IMR-90 (cell line): ENCODE measurements at places on chromosomes 1 and 21. TPM values are rescaled to one million over a fixed set of nuclear protein-coding genes. Genes with fewer than 3 reads are reported as not detected.
A peak's percentile ranks its signal among the peaks of the same experiment; 100 is the strongest.

- no peaks in the 10 kb centered on the region for H3K27me3 ChIP-seq
- no peak for DNase-seq
- H3K27ac ChIP-seq: no peak overlapping the region
- H3K4me3 ChIP-seq: no peak overlapping the region
- peaks cover 3% of the 10 kb centered on the region for H3K4me1 ChIP-seq
- no peaks in the 10 kb centered on the region for H3K36me3 ChIP-seq
These were observed 56.5 kb downstream of the HHAT start for GRCh38 chr1:210385228-210385627.

DNA sequence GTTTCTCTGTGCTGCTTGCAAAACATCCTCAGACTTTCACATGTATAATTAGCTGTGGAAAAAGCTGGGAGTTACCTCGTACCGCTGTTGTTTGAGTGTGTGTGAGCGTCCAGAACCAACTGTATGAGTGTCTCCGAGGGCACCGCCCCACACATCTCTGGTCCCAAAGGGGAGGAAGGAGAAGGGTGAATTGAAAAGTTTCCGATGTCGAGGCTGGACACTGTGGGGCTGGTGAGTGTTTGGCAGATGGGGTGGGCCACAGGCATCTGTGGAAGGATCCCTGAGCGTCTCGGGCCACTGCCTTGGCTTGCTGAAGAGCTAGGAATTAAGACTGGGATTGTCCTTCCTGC, 1.2 kb downstream of the ATP2B4 start:
- H3K4me3 ChIP-seq: peak overlapping the region; percentile 92
- peak overlapping the region; percentile 94 for H3K27ac ChIP-seq
- DNase-seq: no peak
- peaks cover 25% of the 10 kb centered on the region for H3K4me1 ChIP-seq
- H3K27me3 ChIP-seq: no peaks in the 10 kb centered on the region

DNA sequence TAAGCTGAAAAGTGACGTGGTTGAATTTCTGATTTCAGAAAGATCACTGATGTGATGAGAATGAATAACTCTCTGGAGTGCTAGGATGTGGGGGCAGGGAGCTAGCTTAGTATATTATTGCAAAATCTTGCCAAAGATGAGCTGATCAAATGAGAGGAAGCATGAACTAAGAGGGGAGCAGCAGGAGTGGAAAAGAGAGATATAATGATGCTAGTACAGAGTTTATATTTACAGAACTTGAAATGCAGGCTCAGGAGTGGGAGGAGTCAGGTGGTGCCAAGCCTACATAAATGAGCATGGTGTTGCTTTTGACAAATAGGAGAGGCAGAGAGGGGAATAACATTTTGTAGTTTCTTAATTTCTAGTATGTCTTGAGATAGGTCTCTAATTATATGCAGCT, 38.1 kb upstream of the NBL1 start:
- H3K4me3 ChIP-seq: no peak overlapping the region
- H3K36me3 ChIP-seq: peaks cover 6% of the 10 kb centered on the region
- DNase-seq: peak; percentile 2
- H3K27ac ChIP-seq: no peak overlapping the region
- H3K4me1 ChIP-seq: peaks cover 6% of the 10 kb centered on the region

- DNase-seq: no peak
- peaks cover 9% of the 10 kb centered on the region for H3K4me1 ChIP-seq
- H3K27ac ChIP-seq: no peak overlapping the region
- no peaks in the 10 kb centered on the region for H3K27me3 ChIP-seq
- no peaks in the 10 kb centered on the region for H3K36me3 ChIP-seq
- no peak overlapping the region for H3K4me3 ChIP-seq
These were observed 69.7 kb downstream of the RUNX1 start for GRCh38 chr21:34979383-34979782.

- H3K4me1 ChIP-seq: peaks cover 26% of the 10 kb centered on the region
- DNase-seq: peak; percentile 73
- peaks cover 5% of the 10 kb centered on the region; the same call in 1 of the 2 replicates for H3K36me3 ChIP-seq
- peak within 1 kb of the TSS; percentile 92 for H3K4me3 ChIP-seq
- H3K27me3 ChIP-seq: no peaks in the 10 kb centered on the region
- peak within 1 kb of the TSS; percentile 63; the same call in 1 of the 2 replicates for H3K27ac ChIP-seq
These were observed at the start of gene C2CD2 for GRCh38 chr21:41953831-41954653. Gene C2CD2, minus strand, starts transcription at chr21:41954018. Its CDS starts 370 bp downstream, at chr21:41953648.

The SLAMF6 gene
- not detected in 2 replicates for total RNA-seq
